ENCODE measurements at places on chromosomes 11 and 22.

DNA sequence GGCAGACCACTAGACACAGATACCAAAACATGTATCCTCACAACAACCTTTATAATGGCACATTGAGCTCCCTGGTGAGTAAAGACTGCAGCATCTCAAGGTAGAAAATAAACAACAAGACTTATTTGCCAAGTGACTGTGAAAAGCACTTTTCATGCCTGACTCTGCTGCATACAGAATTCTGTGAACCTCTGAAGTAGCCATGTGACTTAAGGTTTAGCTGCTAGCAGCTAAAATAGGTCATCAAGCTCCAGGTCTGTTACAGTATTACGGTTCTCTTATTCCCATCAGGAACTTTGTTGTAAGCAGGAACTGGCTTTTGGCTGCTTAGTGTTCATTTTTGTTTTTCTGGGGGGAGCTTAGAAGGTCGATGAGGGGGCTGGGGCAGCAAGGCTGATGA, 139.4 kb downstream of the PAX6 start:
- no peak for DNase-seq

GRCh38 chr11:111765320-111765983, 737 bp downstream of the PPP2R1B start:
- no peak for DNase-seq

GRCh38 chr22:25064894-25065560, 112.5 kb downstream of the KIAA1671 start:
- DNase-seq = no peak

DNA sequence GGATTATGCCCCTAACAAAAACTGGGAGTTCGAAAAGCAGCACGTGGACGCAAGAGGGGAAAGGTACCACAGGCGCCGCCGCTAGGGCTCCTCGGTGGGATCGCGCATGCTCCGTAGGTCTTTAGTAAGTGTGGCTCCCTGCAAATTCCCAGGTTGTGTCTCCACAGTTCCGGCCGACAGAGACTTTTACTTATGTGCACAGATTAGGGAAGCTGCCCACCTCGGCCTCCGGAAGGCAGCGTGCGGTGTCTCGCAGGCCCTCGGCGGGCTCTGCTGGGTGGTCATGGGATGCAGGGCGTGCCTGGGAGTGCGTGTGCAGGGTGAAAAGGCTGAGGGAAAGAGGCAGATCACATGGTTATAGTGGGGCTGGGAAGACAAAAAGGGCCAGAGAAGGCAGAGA, 39.7 kb upstream of the PANX1 start:
- no peak for DNase-seq

- DNase-seq = no peak
These were observed 444 bp downstream of the CWF19L2 start for GRCh38 chr11:107457205-107457557.

DNA sequence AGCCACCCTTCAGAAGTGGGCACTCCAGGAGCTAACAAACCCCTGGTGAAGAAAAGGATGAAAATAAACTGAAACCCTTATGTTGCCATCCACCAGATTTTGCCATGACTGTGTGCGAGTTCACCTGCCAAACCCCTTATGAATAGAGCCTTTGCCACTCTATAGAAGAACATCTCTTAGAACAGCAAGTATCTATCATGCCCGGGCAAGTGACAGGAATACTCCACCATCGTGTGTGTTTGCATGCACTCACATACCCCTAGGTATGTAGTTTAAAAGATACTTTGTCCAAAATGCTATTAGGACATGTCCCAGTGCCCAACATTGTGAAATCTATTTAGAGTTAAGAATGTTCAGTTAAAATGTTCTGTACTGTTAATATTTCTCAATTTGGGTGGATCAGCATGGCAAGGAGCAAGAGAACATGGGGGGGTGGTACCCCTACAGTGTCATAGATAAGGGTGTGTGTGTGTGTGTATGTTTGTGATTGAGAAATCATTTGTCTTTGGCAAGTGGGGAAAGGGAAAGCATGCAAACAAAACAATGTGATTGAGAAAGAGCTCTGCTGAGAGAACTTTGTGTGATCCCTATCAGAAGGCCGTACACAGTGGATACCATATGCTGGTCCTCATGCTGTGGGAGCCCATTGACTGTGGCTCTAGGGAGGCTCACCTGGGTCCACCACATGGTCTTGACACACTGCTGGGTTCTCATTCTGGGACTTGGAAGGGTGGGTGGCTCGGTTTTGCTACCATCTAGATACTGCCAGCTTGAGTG, 94.9 kb downstream of the ZBTB16 start:
- DNase-seq = no peak

DNA sequence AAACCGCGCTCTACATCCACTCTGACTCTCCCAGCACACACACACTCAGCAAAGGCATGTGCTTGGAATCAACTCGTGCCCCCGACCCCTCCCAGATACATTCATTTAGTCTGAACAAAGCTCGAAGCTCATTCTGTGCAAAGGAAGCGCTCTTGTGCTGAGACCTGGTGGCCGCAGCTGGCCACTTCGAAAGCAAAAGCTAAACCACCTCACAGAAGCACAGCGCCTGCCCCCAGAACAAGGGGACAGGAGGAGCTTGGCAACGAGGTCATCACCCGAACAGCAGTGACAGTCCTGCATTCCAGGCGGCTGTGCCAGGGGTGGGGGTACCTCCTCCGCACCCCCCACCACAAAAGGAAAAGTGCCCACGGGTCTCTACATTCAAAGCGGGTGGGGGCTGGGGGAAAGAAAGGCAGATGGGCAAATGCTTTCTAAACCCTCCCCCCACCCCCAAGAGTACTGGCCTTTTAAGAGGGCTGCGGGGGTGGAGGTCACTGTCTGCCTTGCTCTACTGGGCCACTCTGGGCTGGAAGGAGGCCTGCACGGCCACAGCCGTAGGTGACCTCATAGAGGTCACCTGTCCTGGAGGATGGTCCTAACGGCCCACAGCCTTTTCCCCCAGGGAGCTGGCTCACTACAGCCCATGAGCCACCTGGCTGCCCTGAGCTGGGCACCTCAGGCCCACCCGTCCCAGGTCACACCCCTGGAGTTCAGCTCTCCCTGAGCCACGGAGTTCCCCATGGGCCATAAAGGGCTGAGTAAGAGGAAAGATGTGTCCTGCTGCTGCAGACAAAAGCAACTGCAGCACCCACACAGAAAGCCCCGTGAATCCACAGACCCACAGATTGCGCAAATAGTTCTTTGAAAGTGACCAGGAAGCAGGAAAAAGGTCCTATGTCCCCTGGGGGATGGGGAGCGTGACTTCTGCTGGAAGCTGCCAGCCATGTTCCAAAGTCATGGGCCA, 21.3 kb downstream of the CBX7 start:
- no peak for DNase-seq

GRCh38 chr11:120985718-120986569, 38.0 kb upstream of the TBCEL start:
- no peak for DNase-seq

All from NK-92 treated with Interleukin-12 subunit alpha and Interleukin-12 subunit beta, amount 100 ng/mL, for 24 hours (cell line).